ENCODE measurements at places on chromosomes 16 and 17. TPM values are rescaled to one million over a fixed set of nuclear protein-coding genes. Genes with fewer than 3 reads are reported as not detected.
A peak's percentile ranks its signal among the peaks of the same experiment; 100 is the strongest.

Gene CNTNAP4
- not detected for total RNA-seq

Gene OR2C1
- total RNA-seq, result not detected

Gene ITFG1
- total RNA-seq, result 52.7 TPM

Gene DPEP2
- total RNA-seq, result not detected

Gene SLC2A4
- total RNA-seq, result 0.30 TPM

- H3K36me3 ChIP-seq, result no peaks in the 10 kb centered on the region
- H3K4me1 ChIP-seq, result peaks cover 39% of the 10 kb centered on the region
- H3K4me3 ChIP-seq, result no peak overlapping the region
- peak; percentile 94 for DNase-seq
- H3K27ac ChIP-seq, result peak overlapping the region; percentile 88
- H3K27me3 ChIP-seq, result no peaks in the 10 kb centered on the region
These were observed 171.7 kb downstream of the ZFHX3 start for GRCh38 chr16:72876221-72876620.

DNA sequence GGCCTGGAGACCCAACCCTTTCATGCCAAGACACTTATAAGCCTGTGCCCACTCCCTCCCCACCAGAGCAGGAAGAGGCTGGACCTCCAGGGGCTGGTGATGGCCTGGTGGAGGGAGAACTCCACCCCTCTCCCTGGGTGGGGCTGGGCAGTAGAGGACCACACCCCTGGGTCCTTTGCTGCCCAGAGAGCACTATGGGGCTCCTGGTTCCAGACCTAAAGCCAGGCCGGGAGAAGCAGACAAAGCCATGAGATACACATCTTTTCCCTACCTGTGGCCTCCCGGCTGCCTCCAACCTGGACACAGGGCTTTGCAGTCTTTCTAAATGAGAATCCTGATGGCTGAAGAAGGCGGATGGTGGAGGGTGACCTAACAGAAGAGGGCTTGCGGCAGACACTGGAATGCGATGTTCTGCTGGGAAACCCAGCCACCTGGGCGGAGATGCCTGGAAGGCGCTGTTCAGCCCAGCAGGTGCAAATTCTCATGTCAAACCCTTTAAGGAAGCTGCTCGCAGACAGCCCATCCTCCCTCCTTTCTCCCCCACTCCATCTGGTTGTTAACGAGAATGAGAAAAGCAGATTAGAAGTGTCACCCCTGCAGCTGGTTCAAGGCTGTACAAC lies 43.9 kb upstream of the KIFC3 start:
- no peaks in the 10 kb centered on the region for H3K27me3 ChIP-seq
- no peak for DNase-seq
- peaks cover 9% of the 10 kb centered on the region for H3K4me1 ChIP-seq
- H3K27ac ChIP-seq, result no peak overlapping the region
- no peak overlapping the region for H3K4me3 ChIP-seq

- H3K27ac ChIP-seq, result peak overlapping the region; percentile 26
- no peaks in the 10 kb centered on the region for H3K27me3 ChIP-seq
These were observed 975 bp downstream of the SNX29 start for GRCh38 chr16:11977376-11978041.

- peaks cover 3% of the 10 kb centered on the region for H3K27me3 ChIP-seq
- no peaks in the 10 kb centered on the region for H3K36me3 ChIP-seq
- no peak for DNase-seq
- no peak overlapping the region for H3K4me3 ChIP-seq
These were observed 17.9 kb downstream of the NGFR start for GRCh38 chr17:49513044-49513395.

DNA sequence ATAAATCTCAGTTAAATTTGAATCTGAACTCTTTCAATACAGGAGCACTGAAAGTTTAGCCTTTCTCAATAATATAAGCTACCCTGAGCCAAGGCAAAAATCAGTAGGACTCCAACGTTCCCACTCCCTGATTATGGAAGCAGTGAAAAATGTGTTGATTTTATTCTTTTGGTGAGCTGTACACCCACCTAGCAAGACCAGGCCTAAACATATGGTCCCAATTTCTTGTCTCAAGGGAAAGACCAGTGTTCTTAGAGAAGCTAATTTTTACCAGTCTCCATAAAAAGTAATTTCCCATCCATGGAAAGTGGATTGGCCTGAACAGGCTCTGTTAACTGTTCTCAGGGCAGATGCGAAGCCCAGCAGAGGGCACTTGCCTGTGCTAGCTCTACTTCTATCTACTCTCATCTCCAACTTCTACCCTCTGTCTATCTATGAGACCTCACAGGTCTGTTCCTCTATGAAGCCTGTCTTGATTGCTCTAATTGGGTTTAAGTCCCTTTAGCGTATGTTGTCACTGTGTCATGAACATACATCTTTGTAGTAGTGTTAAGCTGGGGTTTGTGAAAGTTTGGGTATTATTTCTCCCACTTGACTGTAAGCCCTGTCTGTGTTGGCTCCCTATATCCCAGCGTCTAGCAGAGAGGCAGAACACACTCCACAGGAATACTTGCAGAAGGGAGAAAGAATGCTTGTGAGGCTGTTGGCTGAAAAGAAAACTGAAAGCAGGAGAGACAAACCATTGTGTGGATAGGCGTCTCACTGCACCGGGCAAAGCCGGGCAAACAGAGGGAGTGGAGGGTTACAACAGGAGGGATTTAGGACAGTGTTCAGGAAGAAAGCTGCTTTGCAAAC lies 167.1 kb upstream of the MAF start:
- H3K36me3 ChIP-seq, result no peaks in the 10 kb centered on the region
- H3K4me1 ChIP-seq, result peaks cover 9% of the 10 kb centered on the region
- H3K4me3 ChIP-seq, result peak overlapping the region; percentile 37
- H3K27me3 ChIP-seq, result no peaks in the 10 kb centered on the region
- H3K27ac ChIP-seq, result no peak overlapping the region
- peak; percentile 12 for DNase-seq

- peak; percentile 90 for DNase-seq
- no peaks in the 10 kb centered on the region for H3K27me3 ChIP-seq
- H3K4me1 ChIP-seq, result peaks cover 7% of the 10 kb centered on the region
- H3K27ac ChIP-seq, result no peak overlapping the region
- H3K4me3 ChIP-seq, result no peak overlapping the region
These were observed 1144.4 kb upstream of the GOT2 start for GRCh38 chr16:59878479-59878878.

- peak overlapping the region; percentile 72 for H3K27ac ChIP-seq
- H3K4me3 ChIP-seq, result no peak overlapping the region
- H3K27me3 ChIP-seq, result no peaks in the 10 kb centered on the region
- peaks cover 23% of the 10 kb centered on the region for H3K4me1 ChIP-seq
These were observed 77.2 kb downstream of the C17orf67 start for GRCh38 chr17:56756536-56756935.

DNA sequence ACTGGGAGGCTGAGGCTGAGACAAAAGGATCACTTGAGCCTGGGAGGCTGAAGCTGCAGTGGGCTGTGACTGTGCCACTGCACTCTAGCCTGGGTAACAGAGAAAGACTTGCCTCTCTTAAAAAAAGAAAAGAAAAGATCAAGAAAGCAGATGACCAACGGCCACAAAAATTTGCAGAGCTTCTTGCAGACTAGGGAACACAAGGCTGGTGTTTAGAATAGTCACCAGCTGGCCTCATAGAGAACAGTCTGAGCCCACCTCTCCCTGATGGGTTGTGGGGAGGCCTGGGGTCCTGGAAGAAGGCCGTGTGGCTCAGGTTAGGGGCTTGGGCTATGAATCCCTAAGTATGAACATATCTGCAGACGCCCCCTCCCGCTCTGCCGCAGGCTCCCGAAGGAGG lies 73.7 kb upstream of the MED9 start:
- DNase-seq, result no peak
- peaks cover 13% of the 10 kb centered on the region for H3K4me1 ChIP-seq
- no peaks in the 10 kb centered on the region for H3K36me3 ChIP-seq
- H3K4me3 ChIP-seq, result no peak overlapping the region
- H3K27ac ChIP-seq, result no peak overlapping the region

DNA sequence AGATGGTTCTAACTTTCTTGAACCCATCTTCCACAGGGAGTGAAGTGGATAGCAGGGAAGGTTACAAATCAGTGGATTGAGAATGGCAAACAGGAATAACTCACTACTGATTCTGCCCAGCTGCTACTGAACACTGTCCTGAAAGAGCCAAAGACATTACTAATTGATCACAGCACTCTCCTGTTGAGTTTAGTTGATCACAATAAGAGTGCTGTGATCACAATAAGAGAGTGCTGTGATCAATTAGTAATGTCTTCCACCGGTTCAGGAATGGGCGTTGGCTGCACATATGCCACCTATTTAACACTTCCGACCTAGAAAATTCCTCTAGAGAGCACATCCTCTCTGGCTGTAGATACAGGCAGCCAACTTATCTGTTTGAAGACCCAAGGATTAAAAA lies 11.4 kb downstream of the CFAP97D1 start:
- no peak overlapping the region for H3K27ac ChIP-seq
- no peaks in the 10 kb centered on the region for H3K4me1 ChIP-seq
- no peak overlapping the region for H3K4me3 ChIP-seq
- H3K27me3 ChIP-seq, result peaks cover 3% of the 10 kb centered on the region
- H3K36me3 ChIP-seq, result no peaks in the 10 kb centered on the region

GRCh38 chr17:79670537-79671084 lies 59.8 kb upstream of the RBFOX3 start:
- no peaks in the 10 kb centered on the region for H3K36me3 ChIP-seq
- H3K4me1 ChIP-seq, result no peaks in the 10 kb centered on the region

GRCh38 chr16:68097088-68097487 lies 11.9 kb downstream of the NFATC3 start:
- peaks cover 7% of the 10 kb centered on the region for H3K4me1 ChIP-seq
- DNase-seq, result no peak
- H3K27ac ChIP-seq, result no peak overlapping the region
- no peaks in the 10 kb centered on the region for H3K27me3 ChIP-seq

DNA sequence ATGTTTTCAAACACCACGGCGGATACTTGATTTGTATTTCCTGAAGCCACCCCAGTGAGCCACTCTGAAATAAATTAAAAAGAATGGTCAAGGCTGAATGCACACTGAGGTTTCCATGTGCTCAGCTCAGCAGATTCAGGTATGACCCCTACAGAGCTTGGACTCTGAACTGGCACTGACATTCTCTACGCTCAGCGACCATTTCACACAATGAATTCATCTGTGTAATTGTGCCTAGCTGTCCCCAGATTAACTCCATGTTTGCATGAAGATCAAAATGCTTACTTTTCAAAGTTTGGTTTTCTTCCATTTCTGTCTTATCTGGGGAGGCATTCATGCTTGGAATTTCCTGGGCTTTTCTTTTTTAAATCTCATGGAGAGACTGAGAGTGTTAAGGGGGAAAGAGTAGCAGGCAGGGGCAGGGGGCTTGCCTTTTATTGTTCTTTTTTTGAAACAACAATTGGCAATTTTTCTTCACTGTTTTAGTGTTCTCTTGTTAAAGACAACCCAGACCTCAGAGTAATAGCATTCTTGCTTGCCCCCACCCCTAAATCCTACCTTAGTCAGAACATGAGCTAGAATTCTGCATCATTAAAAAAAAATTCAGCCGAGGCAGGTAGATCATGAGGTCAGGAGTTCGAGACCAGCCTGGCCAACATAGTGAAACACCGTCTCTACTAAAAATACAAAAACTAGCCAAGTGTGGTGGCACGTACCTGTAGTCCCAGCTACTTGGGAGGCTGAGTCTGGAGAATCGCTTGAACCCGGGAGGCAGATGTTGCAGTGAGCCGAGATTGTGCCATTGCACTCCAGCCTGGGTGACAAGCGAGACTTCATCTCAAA lies 85.5 kb upstream of the HNF1B start:
- H3K27ac ChIP-seq, result no peak overlapping the region
- H3K4me3 ChIP-seq, result no peak overlapping the region
- no peak for DNase-seq

GRCh38 chr16:13957197-13958078 lies 37.5 kb downstream of the ERCC4 start:
- peak overlapping the region; percentile 97 for H3K27ac ChIP-seq
- peak; percentile 97 for DNase-seq
- H3K27me3 ChIP-seq, result no peaks in the 10 kb centered on the region
- peaks cover 30% of the 10 kb centered on the region for H3K4me1 ChIP-seq
- no peaks in the 10 kb centered on the region for H3K36me3 ChIP-seq

DNA sequence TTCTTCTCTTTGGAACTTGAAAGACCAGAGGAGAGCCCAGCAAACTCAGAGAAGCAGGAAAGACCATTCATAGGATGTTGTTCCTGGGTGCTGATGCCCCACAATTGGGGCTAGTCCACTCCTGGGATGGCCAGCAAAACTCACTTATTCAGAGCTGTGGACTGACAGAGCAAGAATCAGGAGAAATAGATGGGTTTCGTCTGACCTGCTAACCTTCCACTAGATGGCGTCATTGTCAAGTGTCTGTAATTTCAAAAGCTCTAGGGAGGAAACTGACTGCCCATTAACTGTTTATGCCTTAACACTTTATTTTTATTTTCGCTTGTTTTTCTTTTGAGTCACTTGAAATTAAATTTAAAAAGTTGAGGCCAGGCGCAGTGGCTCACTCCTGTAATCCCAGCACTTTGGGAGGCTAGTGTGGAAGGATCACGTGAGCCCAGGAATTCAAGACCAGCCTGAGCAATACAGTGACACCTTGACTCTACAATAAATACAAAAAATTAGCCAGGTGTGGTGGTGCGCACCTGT lies 28.7 kb upstream of the MILR1 start:
- H3K27ac ChIP-seq, result no peak overlapping the region
- H3K4me1 ChIP-seq, result no peaks in the 10 kb centered on the region
- no peaks in the 10 kb centered on the region for H3K36me3 ChIP-seq
- no peak overlapping the region for H3K4me3 ChIP-seq

DNA sequence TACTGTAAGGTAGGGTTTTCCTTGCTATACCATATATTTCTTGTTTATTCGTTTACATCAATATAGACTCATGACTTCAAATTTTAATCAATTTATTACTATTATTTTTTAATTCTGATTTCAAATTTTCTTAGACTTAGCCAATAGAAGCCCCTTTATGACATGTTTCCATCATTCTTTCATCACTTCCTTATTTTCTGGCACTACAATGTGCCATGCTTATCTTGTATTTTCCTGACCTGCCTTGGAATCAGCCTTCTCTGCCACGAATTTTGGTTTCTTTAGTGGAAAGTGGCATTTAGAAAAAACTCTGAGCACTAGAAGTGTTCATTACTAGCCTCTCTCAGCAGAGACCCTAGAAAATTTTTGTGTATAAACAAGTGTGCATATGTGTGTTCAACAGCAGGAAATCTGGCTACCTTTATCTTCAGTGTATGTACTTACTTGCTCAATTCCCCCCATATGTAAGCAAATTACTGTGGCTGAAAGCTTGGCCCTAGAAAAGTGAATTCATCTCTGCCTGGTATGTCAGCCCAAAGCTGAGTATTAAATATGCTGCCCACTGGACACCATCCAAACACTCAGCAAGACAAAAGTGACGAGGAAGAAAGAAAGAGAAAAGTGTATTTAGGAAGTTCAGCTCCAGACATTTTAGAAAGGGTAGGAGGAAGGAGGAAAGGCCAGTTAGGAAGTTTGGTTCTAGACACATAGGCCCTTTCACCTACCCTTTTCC lies 4.0 kb downstream of the STXBP4 start:
- DNase-seq, result no peak

DNA sequence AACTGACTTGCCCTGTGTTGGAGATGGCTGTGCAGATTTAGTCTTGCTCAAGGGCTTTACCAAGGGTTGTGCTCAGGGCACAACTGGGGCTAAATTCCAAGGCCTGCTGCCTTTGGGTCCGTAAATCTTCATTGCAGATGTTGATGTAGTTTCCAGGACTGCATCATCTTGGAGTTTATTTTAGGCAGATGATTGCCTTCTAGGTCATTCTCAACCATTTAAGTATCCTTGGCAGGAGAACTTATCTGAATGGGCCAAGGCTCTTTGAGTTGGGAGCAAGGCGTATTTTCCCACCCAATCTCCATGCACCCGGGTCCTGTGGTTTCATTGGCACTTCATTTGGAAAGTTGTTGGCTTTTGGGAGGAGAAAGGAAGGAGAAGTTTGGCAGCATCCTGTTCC lies 200.3 kb downstream of the MSI2 start:
- H3K27ac ChIP-seq, result no peak overlapping the region
- no peaks in the 10 kb centered on the region for H3K27me3 ChIP-seq
- peaks cover 30% of the 10 kb centered on the region for H3K4me1 ChIP-seq
- DNase-seq, result peak; percentile 79

All from astrocyte (in vitro differentiated cells and primary cell).